HuH-7.5 (cell line): ENCODE measurements at places on chromosomes 3 and 15.

DNA sequence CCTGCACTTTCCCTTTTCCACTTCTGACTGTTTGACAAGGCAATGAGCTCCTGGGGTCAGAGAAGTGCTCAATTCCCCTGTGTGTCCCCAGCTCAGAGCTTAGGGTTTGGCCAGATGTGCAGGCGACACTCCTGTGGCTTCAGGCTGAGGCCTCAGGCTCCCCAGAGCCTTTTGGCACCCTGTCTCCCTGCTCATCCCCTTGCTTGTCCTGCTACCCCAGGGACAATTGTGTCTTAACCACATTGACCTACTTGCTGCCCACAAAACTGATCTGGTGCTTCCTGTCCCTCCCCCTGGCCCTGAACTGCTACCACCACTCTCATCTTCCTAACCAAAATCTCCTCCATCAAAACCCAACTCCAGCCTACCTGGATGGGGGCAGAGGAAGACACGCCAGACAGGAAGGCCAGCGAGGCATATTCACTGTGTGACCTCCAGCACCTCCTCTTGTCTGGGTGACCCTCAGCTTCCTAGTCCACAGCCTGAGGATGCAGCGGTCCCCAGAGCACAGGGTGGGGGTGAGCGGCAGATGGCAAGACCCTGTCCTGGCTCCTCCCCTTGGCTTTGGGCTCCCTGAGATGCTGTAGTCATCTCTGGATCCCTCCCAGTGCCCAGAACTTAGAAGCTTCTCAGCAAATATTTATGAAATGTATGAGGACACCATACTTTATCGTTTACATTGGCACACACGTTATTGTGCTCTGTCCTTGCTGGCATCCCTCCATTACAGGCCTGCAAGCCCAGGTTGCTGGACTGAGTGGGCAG lies 98.9 kb upstream of the SLC6A6 start:
- DNase-seq, result no peak

- no peak for DNase-seq
These were observed 733.7 kb downstream of the ZNF385D start for GRCh38 chr3:21017115-21017852.

DNA sequence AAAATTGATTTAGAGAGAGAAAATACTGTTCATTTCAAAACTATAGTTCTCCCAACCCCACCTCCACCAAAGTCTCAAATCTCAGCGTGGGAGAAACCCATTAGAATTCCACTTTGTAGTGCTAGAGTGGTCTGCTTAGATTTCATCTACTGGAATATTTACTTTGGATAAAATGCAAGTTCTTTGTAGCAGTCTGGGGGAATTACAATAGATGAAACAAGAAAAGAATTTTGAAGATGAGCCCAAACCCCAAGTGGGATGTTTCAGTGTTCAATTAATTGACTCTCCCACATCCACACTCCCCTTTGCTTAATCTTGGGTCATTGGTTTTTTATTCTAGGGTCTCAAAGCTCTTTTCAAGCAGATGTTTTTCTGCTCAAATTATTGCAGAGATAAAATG lies 97.8 kb downstream of the RPL22L1 start:
- no peak for DNase-seq

DNA sequence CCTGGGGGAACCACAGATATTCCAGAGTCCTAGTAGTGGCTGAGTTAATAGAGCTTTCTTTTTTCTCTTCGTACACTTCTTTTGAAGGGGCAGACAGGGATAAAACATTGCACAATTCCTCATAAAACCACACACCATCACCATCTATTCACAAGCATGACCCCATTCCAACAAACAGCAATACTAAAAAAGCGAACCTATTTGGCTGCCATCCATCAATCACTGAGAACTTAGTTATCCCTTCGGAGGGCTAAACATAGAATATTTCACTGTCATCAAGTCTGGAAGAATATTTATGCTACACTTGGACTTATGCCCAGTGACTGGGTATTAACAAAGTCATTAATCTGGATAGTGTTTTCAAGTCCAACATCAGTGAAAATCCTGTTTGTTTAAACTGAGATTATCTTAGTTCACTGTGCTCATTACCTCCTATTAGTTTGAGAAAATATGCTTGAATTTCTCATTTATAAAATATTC lies 80.3 kb upstream of the PRTG start:
- no peak for DNase-seq

- DNase-seq, result no peak
These were observed 420.0 kb downstream of the GABRB3 start for GRCh38 chr15:26352909-26353308.

GRCh38 chr3:151434151-151434890 lies 26.5 kb downstream of the IGSF10 start:
- no peak for DNase-seq

DNA sequence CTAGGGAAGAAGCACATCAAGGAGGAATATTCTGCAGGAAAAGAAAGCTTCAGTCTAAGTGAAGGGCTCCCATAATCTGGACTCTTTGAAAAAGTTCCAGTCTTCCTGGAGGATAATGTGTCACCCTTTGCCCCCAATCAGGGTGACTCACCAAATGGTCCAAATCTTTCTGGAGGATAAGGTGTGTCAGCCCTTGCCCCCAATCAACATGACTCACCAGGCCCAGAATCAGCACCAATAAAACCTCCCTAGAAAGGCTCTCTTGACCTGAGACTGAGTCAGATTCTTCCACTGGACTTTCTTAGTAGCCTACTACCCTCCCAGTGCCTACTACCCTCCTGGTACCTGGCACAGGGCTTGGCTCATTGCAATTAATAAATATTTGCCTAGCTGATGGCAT lies 9.5 kb upstream of the ARL14 start:
- DNase-seq, result no peak
